ENCODE measurements at places on chromosomes 5 and 9. TPM values are rescaled to one million over a fixed set of nuclear protein-coding genes. Genes with fewer than 3 reads are reported as not detected.

- peaks cover 31% of the 10 kb centered on the region for H3K36me3 ChIP-seq
- DNase-seq, result no peak
- no peaks in the 10 kb centered on the region for H3K27me3 ChIP-seq
- H3K4me3 ChIP-seq, result no peak overlapping the region
- no peak overlapping the region for H3K27ac ChIP-seq
- H3K4me1 ChIP-seq, result peaks cover 14% of the 10 kb centered on the region
Observed at GRCh38 chr5:56941981-56942380, 9.9 kb downstream of the MIER3 start.

GRCh38 chr5:76209297-76209696 is 126.1 kb downstream of the SV2C start:
- H3K36me3 ChIP-seq, result peaks cover 4% of the 10 kb centered on the region
- DNase-seq, result no peak
- H3K4me1 ChIP-seq, result no peaks in the 10 kb centered on the region
- no peak overlapping the region for H3K27ac ChIP-seq
- peaks cover 13% of the 10 kb centered on the region for H3K27me3 ChIP-seq

DNA sequence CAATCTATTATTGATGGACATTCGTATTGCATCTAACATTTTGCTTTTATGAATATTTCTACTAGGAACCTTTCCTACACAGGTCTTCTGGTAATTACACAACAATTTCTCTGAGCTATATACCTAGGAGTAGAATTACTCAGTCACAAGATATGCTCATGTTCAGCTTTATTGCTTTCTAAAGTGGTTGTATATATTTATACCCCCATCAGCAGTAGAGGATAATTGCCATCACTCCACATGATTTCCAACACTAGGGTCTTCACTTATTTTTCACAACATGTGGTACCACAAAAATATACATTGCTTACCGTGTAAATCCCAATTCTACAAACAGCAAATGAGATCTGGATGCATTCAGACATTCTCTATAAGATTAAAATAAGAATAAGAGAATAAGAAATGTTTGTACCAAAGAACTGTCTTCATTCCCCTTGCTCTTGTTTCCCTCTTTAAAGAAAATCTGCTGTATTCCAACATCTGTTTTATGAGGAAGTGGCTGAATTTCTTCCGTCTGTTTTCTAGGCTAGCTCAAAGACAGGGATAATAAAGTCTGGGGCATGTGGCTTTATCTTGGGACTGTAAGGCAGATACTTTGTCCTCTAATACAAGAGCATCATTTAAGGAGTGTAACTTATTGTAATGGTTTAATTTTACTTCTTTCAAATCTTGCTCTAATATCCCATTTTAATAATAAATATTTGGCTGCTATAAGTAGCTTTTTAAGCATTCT is 28.2 kb downstream of the ARL15 start:
- no peak overlapping the region for H3K4me3 ChIP-seq
- no peaks in the 10 kb centered on the region for H3K36me3 ChIP-seq
- no peak overlapping the region for H3K27ac ChIP-seq
- H3K4me1 ChIP-seq, result no peaks in the 10 kb centered on the region

The SOX30 gene
- total RNA-seq, result not detected

GRCh38 chr5:137831526-137831925 is 36.1 kb upstream of the MYOT start:
- H3K4me1 ChIP-seq, result no peaks in the 10 kb centered on the region
- H3K4me3 ChIP-seq, result no peak overlapping the region
- peaks cover 2% of the 10 kb centered on the region for H3K27me3 ChIP-seq
- DNase-seq, result no peak

DNA sequence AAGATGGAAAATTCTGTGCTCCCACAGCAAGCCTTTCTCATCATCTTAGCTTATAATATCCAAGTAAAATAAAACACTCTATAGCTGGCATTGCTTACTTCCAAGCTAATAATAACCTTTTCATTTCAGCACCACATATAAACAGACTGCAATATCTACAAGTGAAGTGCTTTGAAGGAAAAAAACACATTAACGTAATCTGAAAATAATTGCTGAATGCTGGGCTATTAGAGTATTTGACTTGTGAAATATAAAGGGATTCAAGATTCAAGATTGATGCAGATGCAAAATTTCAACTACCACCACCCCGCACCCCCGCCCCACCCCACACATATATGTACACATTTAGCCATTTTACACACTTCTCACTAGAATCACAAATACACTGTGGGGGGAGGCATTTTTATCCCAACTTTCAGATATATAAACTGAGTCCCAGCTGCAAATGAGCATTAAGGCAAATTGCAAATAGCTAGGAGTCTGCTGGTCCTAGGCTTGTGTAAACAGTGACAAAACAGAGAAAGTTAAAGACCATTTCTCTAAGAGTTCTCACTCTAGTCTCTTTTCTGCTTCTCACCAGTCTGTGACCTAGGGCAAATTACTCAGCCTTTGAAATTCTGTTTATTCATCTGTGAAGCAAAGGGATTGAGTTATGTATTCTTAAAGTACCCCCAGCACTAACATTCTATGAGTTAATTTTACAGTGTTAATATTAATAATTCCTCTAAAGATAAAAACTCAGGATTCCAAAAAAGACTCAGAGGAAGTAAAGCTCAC is 489.4 kb downstream of the PRELID2 start:
- H3K27me3 ChIP-seq, result no peaks in the 10 kb centered on the region
- no peaks in the 10 kb centered on the region for H3K4me1 ChIP-seq
- H3K36me3 ChIP-seq, result no peaks in the 10 kb centered on the region
- no peak overlapping the region for H3K4me3 ChIP-seq
- DNase-seq, result no peak
- no peak overlapping the region for H3K27ac ChIP-seq

The ITGA2 gene
- total RNA-seq, result 0.10 TPM

DNA sequence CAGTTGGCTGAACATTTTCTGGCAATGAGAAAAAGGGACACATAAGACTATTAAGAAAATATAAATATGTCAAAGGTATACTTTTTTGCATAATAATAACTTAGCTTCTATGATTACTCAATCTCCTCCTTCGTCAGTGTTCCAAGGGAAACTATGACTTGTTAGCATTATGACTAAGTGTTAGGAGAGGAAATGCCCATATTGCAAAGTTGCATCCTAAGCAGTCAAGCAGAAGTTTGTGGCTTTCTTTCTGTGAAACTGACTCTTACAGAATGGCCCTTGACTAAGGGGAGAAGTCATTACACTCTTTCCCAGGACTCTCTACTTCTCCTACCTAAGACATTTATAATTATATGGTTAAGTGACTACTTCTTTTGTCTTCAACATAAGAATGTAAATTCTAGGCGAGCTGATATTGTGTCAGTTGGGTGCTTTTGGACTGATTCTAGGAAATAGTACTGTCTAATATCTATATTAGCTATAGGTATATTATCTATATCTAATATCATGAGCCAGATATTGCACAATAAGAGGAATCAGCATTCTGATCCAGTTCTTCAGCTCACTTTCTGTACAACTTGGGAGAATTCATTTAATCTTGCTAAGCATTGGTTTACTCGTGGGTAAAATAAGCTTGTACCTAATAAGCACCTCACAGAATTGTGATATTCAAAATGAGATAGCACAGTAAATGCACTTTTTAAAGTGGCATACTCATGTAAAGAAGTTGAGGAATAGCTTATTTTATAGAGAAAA is 16.4 kb upstream of the SPINK6 start:
- peak overlapping the region; percentile 87 for H3K27ac ChIP-seq
- peak; percentile 71 for DNase-seq
- H3K36me3 ChIP-seq, result peaks cover 17% of the 10 kb centered on the region
- H3K27me3 ChIP-seq, result peaks cover 30% of the 10 kb centered on the region

GRCh38 chr9:134868751-134869553 is 11.7 kb upstream of the FCN2 start:
- no peak overlapping the region for H3K4me3 ChIP-seq
- peaks cover 3% of the 10 kb centered on the region for H3K27me3 ChIP-seq
- no peak overlapping the region for H3K27ac ChIP-seq
- peak; percentile 57 for DNase-seq

The FBXW2 gene
- 73.6 TPM for total RNA-seq

- H3K4me3 ChIP-seq, result no peak overlapping the region
- no peaks in the 10 kb centered on the region for H3K36me3 ChIP-seq
- no peak for DNase-seq
Observed at GRCh38 chr5:143714629-143715028, 97.3 kb upstream of the HMHB1 start.

DNA sequence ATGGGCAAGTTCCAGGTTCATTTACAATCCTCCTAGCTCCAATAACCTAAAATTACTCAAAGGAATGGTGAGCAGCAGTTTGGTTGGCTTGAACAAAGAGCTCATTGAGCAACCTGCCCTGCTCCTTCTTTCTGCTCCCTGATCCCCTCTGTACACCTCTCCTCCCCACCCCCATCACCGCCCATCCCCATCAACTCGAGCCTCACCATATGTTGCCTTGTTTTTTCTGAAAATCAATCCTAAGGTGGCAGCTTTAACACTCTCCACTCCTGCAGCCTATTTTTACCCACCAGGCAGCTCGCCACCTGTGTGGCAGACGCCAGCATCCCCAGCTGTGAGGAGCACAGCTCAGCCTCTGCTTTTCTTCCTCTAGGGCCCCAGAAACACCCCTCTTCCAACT is 533.4 kb upstream of the BRINP1 start:
- H3K27me3 ChIP-seq, result peaks cover 6% of the 10 kb centered on the region
- H3K27ac ChIP-seq, result no peak overlapping the region
- H3K4me3 ChIP-seq, result no peak overlapping the region
- DNase-seq, result no peak

- peaks cover 14% of the 10 kb centered on the region for H3K36me3 ChIP-seq
- no peaks in the 10 kb centered on the region for H3K27me3 ChIP-seq
- H3K4me1 ChIP-seq, result peaks cover 75% of the 10 kb centered on the region
- no peak for DNase-seq
Observed at GRCh38 chr5:68381060-68381459, 165.5 kb downstream of the PIK3R1 start.

The EPB41L4B gene
- total RNA-seq, result not detected

DNA sequence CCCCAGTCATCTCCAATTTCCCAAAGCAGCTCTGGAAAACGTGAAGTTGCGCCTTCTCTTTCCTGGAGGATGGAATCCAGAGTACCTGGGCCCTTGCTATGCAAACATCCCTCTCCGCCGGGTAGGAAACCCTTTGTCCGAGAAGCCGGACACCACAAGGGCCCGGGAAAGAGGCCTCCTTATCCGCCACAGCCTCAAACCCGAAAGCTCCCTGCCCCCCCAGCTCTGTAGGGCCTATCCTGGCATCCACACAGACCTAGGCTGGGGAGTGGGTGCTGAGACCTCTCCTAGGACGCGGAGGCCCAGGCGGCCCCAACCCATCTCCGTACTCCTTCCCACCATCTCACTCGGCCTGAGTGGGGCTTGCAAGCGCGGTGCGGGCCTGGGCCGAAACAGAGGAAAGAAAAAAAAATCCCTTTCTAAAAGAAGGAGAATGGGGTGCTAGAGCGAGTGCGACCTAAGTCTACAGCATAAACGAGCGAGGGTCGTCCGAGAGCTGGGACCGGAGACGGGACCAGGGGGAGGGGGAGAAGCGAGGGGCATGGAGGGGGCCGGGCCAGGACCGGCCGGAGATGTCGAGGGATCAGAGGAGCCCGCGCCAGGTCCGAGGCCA is 624 bp downstream of the FBXW11 start:
- no peaks in the 10 kb centered on the region for H3K36me3 ChIP-seq
- DNase-seq, result no peak
- H3K4me1 ChIP-seq, result peaks cover 35% of the 10 kb centered on the region
- peak overlapping the region; percentile 96 for H3K4me3 ChIP-seq

DNA sequence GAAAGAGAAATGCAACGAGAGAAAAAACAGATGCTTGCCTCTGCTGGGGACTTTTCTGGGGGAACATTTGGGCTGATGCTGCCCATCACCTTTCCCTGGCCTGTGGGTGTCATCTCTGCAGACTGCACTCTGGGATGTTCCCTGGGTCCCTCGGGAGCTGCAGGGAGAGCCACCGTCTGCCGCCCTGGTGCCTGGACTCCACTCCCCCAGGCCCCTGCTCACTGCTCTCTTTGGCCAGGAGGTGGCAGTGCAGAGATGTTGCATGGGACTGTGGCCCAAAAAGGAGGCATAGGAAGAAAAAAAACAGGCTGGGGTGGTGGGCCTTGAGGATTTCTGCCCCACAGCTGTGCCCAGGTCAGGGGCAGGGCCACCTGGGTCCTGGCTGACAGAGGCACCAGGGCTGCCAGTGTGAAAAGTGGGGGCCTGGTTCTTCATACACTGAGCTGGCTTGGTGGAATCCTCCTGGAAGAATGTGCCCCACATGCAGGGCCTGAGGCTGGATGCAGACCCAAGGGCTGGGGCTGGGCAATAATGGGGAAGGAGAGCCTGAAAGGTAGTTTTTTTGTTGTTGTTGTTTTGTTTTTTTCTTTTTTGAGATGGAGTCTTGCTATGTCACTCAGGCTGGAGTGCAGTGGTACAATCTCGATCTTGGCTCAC is 353.6 kb downstream of the SLIT3 start:
- no peak overlapping the region for H3K27ac ChIP-seq
- H3K27me3 ChIP-seq, result peaks cover under 1% of the 10 kb centered on the region
- no peaks in the 10 kb centered on the region for H3K36me3 ChIP-seq
- no peaks in the 10 kb centered on the region for H3K4me1 ChIP-seq

GRCh38 chr9:77402286-77402685 is 225.0 kb downstream of the VPS13A start:
- DNase-seq, result no peak
- H3K4me3 ChIP-seq, result no peak overlapping the region
- no peak overlapping the region for H3K27ac ChIP-seq
- no peaks in the 10 kb centered on the region for H3K4me1 ChIP-seq

DNA sequence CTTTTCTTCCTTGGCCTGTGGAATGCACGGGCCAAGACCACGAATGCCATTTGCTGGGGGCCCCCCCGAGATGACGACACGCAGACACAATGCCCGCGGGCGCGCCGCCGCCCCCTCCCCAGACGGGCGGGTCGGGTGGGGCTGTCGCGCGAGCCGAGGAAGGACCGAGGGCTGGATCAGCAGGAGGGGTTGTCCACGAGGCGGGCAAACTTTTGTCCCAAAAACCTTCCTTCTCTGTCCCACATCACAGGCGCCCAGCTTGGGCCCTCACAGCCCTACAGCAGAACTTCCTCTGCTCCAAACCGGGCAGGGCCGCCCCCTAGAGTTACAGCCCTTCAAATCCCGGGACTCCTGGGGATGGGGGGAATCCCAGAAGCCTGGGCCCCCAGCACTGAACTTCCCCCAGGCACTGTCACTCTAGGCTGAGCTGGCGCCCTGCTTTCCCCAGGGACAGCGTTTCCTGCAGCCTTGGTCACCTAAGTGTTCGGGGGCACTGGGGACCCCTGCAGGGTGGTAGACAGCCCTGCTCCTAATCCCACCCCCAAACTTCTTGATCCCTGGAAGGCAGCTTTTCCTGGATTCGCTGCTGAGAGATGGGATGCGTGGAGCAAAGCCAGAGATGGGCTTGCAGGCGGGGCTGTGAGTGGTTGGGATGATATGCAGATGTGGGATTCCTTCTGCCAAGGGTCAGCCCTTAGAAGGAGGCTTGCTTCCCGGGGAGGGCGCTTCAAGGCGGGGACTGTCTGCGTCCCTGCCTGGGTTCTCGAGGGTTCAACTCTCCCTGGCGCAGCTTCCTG is 980 bp downstream of the COL5A1 start:
- H3K27me3 ChIP-seq, result peaks cover 5% of the 10 kb centered on the region
- no peaks in the 10 kb centered on the region for H3K36me3 ChIP-seq
- no peaks in the 10 kb centered on the region for H3K4me1 ChIP-seq
- no peak for DNase-seq
- H3K4me3 ChIP-seq, result no peak overlapping the region

- no peaks in the 10 kb centered on the region for H3K27me3 ChIP-seq
- no peak for DNase-seq
- peaks cover 25% of the 10 kb centered on the region for H3K4me1 ChIP-seq
- H3K4me3 ChIP-seq, result peak overlapping the region; percentile 75
Observed at GRCh38 chr5:179836225-179837019, 15.7 kb downstream of the SQSTM1 start.

- H3K4me1 ChIP-seq, result no peaks in the 10 kb centered on the region
- H3K36me3 ChIP-seq, result no peaks in the 10 kb centered on the region
- DNase-seq, result no peak
- H3K27ac ChIP-seq, result no peak overlapping the region
Observed at GRCh38 chr5:6112125-6112524, 266.2 kb downstream of the MED10 start.
